ENCODE measurements at places on chromosomes 12 and 14. TPM values are rescaled to one million over a fixed set of nuclear protein-coding genes. Genes with fewer than 3 reads are reported as not detected.
A peak's percentile ranks its signal among the peaks of the same experiment; 100 is the strongest.

DNA sequence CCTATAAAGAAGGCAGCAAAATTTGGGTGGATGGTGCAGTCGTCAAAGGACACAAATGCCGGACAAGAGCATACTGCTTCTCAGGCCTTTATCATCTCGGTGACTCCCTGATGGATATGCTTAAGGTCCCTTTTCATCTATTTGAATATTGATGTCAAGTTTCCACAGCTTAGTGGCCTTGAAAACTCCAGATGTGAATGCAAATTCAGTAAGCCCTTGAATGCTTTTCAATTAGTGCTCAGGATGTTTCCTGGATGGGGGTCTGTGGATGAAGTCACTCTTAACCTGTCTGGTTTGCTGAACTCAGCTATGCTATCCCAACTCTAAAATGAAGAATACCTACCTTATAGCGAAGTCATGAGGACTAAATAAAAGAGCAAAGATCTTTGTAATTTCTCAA is 10.7 kb downstream of the REM2 start:
- H3K27me3 ChIP-seq, result no peaks in the 10 kb centered on the region
- H3K36me3 ChIP-seq, result peaks cover 8% of the 10 kb centered on the region
- H3K4me3 ChIP-seq, result no peak overlapping the region
- H3K4me1 ChIP-seq, result peaks cover 14% of the 10 kb centered on the region
- DNase-seq, result no peak
- H3K27ac ChIP-seq, result no peak overlapping the region

DNA sequence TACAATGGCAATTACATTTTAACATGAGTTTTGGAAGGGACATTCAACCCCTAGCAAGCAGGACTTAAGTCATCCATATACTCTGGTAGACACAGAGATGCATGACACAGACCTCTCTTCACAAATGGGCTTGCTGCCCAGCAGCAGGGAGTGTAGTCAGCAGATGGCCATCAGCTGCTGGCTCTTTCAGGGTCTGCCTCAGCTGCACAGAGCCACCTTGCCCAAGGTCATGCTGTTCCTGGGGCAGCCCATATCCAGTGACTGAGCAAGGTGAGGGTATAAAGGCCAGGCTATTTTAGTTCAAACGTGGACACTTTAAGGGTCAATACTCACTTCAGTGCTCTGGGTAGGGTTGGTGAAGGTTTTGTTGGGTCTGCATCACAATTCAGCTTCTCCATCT is 58.3 kb upstream of the JDP2 start:
- no peaks in the 10 kb centered on the region for H3K4me1 ChIP-seq
- H3K36me3 ChIP-seq, result no peaks in the 10 kb centered on the region
- no peak overlapping the region for H3K27ac ChIP-seq
- peaks cover 26% of the 10 kb centered on the region for H3K27me3 ChIP-seq

ENDOU gene
- not detected for total RNA-seq

PLEKHG3 gene
- 1.0 TPM for total RNA-seq

GRCh38 chr12:128783129-128783574 is 40.6 kb downstream of the SLC15A4 start:
- no peaks in the 10 kb centered on the region for H3K27me3 ChIP-seq
- peak overlapping the region; percentile 90 for H3K27ac ChIP-seq
- no peak for DNase-seq
- H3K4me1 ChIP-seq, result peaks cover 8% of the 10 kb centered on the region

- H3K27me3 ChIP-seq, result peaks cover 15% of the 10 kb centered on the region
- DNase-seq, result no peak
Observed at GRCh38 chr12:66665435-66665985, 13.4 kb downstream of the GRIP1 start.

RNASE1 gene
- not detected for total RNA-seq
